Smooth muscle cell of the brain vasculature (primary cell): ENCODE measurements at places on chromosomes 1 and 21.

GRCh38 chr1:5999711-6000443, 7.7 kb upstream of the NPHP4 start:
- DNase-seq: no peak

DNA sequence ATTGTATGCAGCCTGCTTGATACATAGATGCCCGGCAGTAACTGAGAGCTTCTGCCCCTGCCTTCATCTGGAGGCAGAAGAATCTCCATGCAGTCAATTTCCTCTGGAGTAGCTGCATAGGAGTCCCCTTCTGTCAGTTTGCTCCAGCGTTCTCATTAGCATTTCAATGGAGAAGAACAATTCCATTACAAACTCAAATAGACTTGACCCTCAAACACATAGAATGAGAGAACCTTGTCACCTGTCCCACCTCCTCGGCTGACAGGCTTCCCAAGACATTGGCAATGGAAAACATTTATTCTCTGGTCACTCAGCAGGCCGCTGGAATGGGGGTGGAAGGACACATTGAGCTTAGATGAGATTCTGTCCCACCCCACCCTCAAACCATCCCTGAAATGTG, 45.6 kb upstream of the TMEM51 start:
- no peak for DNase-seq

GRCh38 chr1:119268879-119269278, 99.7 kb upstream of the HAO2 start:
- no peak for DNase-seq

DNA sequence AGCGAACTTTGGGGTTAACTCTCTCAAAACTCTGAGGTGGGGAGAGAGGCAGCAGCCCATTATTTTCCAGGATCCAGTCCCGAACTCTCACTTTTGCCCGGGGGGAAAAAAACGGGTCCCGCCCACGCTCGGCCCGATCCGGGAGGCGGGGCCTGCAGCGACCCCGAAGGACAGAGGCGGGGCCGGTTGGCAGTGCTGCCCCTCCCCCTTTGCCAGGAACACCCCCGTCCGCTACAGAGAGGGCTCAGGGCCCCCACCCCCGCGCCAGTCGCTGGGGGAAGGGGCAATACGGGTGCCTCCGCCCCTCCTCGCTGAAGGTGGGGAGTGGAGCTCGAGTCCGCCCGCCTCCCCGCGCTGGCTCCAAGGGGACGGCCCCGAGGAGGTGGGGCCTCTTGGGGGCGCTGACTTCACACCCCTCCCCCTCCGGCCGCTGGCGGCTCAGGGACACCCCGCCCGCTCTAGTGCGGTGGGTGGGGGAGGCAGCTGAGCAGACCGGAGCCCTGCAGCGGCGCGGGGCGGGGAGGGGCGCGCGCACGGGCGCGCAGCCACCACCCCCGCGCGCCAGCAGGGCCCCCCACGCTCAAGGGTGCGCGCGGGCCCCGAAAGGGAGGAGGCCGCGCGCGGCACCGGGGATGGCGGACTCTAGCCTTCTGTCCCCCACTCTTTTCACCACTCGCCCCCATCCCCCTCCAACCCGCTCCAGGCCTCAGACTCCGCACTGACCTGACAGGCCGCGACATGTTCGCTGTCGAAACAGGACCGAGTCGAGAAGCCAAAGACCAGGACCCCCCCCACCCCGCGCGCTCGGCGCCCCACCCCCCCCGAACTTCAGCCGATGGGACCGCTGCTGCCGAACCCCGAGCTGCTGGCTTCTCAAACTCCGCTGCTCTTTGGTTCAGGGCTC, 496 bp downstream of the NUCKS1 start:
- DNase-seq: peak; percentile 95
